Left cardiac atrium (tissue), 4 donors: ENCODE measurements at places on chromosomes 7 and 10. TPM values are rescaled to one million over a fixed set of nuclear protein-coding genes. Genes with fewer than 3 reads are reported as not detected.

Gene SLC13A1
- total RNA-seq, result not detected

Gene PCGF5
- 46.3 TPM for total RNA-seq

Gene AKR1D1
- not detected for total RNA-seq

DNA sequence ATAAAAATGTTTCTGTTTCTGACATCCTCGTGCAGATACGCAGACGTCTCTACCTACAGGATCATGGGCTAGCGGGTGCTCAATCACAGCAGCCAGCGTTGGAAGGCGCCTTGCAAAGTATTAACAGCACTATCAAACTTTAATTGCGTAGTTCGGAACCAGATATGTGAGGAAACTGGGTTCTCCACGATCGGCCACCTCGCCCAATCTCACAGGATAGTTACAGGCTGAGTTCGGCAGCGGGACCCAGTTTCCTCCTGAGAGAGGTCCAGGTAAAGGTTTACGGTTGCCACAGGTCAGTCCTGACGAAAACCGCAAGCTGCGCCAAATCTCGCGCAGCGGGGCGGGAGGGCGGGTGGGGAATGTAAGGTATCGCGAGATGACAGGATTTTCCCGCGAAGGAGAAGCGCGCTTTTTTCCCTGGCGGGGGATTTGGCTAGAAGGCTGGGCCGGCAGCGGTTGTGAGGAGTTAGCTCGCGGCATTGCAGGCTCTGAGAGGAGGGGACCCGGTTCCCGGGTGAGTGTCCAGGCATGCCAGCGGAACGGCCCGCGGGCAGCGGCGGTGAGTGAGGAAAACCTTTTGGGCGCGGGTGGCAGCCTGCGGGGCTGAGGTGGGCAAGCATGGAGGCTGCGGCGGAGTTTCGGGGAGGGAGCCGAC is at the start of gene HELLS:
HELLS (plus strand) TSS at position 398 of the 658 bp plus-strand sequence; CDS start at position 532, 134 bp downstream.
- peak; percentile 80 for DNase-seq

Gene CHAT
- not detected for total RNA-seq

DNA sequence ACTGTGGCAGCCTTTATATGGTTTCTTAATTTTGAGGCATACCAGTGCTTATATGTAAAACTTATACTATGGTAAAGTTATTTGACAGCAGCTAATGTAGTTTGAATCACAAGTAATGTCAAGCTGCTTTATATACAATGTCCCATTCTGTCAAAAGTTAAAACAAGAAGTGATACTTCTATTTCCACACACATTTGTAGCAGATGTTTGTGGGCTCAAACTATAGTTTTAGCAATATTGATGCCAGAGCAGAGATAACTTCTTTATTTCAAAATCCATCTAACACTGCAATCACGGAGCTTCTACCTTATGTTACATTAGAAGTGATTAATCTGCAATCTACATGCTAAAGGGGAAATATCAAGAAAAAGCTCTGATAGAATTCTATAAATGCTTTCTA is 149.6 kb downstream of the ADK start:
- DNase-seq, result no peak

DNA sequence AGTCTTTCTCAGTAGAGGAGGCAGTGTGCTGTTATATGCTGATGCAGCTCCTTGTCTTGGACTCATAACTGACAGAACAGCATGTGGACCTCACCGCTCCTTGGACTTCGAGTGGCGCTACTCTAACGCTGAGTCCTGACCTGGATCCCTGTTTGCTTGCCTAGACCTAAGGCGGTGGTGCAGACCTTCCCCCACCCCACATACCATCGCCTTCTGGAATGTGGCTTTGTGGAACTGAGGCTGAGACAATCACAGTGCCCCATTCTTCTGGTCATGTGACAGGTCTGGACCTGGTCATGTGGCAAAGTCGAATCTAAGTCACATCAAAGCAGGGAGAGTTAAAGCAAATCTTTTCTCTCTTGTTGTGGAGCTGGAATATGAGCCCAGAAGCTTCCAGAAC is 190.7 kb upstream of the MKI67 start:
- DNase-seq, result no peak
